Stimulated activated CD8-positive, alpha-beta memory T cell treated with anti-CD3 and anti-CD28 coated beads, Interleukin-15, amount 100 ng/mL, for 48 hours (primary cell): ENCODE measurements at places on chromosomes 13 and 19.

DNA sequence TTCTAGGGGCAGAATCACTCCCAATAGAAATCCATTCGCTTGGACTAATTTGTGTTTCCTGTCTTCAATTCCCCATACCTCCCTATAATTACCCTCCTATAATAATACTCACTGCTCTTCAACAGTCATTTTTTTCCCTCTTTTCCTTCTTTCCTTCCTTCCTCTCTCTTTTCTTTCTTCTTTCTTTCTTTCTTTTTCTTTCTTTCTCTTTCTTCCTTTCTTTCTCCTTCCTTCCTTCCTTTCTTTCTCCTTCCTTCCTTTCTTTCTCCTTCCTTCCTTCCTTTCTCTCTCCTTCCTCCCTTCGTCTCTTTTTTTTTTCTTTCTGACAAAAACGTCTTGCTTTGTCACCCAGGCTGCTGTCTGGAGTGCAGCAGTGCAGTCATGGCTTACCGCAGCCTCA is 8.0 kb downstream of the KLK5 start:
- no peak for DNase-seq

GRCh38 chr19:39138221-39139211 is 12.9 kb downstream of the PAK4 start:
- no peak for DNase-seq

DNA sequence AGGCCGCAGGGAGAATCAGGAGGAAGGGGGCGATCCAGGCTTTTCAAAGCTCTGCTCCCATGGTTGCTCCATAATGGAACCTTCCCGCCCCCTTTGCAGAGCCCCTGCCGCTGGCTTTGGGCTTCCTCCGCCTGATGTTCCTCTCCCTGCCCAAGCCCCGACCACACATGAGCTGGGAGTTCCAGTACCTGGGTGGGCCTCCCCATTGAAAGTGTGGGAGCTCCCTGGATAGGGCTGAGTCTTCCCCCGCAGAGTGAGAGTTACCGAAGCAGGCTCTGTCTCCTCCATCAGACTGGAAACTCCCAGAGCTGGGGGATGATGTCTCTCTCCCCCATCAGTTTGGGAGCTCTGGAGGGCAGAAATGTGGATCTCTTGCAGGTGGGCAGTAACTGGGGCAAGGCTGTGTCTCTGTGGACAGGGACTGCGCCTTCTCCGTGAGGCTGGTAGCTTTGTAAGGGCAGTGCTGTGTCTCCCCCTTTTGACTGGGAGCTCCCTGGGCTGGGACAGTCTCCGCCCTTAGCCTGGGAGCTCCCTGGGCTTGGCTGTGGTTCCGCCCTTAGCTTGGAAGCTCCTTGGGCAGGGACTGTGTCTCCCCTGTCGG is 722 bp downstream of the DCAF15 start:
- DNase-seq: no peak

GRCh38 chr19:11138601-11139300 is 16.8 kb downstream of the SPC24 start:
- no peak for DNase-seq

DNA sequence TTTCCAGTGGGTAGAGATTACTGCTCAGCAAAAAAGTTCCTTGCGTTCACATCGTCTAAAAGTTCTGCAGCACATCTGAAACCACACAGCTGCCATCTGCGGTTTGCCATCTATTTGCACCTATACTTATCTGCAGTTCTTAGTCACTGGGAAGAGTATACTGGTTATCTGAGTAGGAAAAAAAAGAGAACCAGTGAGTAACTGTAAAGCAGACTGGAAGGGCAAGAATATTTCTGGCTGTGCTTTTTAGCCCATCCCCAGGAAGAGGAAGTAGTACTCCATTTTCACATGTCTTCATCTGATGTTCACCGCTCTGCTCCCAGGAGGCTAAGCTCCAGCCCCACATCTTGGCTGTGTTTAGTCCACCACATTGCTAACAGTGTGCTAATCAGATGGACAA is 35.6 kb downstream of the EFNB2 start:
- DNase-seq: no peak

GRCh38 chr19:447816-448560 is 12.8 kb downstream of the SHC2 start:
- DNase-seq: no peak

DNA sequence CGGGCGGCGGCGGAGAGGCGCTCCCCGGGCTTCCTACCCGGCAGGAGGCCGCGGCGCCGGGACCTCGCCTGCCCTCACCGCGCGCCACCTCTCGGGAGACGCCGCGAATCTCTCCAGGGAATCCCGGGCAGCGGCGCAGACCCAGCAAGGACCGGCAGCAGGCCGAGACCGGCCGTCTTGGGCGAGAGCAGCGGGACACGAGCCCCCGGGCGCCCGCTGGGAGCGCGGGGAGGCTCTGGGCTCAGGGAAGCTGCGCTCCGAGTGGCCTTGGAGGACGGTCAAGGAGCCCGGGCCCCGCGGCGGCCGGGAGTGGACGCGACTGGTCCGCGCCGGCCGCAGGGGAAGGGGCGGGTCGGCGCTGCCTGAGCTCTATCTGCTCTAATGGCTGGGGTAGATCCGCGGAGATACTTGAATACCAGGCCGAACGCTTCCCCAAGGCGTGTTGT is 14.7 kb downstream of the CDX2 start:
- no peak for DNase-seq

GRCh38 chr13:20566898-20567874 is at the start of gene IFT88:
TSS of gene IFT88 (plus strand) at chr13:20567157. CDS start at chr13:20574386, 7,229 bp downstream.
- DNase-seq: peak; percentile 79

GRCh38 chr13:42847891-42848663 is 66.7 kb downstream of the FAM216B start:
- DNase-seq: no peak
